ENCODE measurements at places on chromosomes 3 and 15.

- no peak for DNase-seq
Measured at GRCh38 chr3:48656841-48657281, 5.8 kb downstream of the CELSR3 start.

DNA sequence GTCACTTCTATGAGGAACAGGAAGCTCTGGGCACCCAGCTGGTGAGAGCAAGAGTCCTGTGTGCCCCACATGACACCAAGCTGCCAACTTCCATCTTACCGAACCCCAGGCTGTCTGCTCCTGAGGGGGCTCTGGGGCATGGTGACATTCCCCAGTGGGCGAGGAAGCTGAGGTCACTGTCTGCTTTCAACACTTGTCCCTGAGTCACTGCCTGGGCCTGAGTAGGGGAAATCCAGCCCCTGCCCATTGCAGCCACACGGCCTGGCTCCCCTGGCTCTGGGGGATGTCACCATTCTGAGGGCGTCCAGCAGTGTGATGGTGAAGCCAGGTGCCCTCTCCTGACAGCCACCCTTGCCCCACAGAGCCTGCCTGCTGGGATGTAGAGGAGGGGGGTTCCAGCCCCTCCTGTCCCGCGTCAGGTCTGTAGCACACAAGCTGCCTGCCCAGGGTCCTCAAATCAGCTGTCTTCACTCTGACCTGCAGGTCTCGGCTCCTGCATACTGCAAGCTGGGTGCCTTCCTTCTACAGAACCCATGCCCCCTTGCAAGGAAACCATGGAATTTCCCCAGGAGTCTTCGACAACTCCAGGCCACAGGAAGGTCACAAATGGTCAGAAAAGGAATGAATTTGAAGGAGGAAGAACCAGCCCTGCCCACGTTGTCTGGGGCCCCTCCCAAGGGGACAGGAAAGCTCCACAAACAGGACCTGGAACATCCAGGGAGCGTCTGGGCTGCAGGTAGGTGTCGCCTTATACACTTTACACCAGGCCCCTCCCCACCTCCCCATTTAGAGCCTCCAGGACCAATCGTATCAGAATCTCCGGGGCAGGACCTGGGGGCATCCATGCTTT, 69.9 kb upstream of the GATM start:
- no peak for DNase-seq

GRCh38 chr15:48858401-48858800, 19.5 kb upstream of the EID1 start:
- DNase-seq, result no peak

DNA sequence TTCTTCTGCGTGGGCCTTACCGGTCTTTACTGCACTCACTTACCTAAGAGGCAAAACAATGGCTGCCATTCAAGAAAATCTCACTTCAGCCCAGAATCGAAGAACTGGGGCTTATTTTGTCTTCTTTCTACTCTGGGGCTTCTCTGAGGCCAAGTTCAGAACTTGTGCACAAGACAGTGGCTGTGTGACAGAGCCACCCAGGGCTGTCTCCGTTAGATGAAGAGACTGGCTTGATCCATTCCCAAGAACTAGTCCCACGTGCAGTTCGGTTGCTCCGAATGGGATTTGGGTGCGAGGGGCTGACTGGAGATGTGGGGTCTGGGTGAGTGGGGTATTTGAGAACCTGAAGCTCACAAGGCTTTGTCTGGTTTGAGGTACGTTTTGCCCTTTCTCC, 795 bp upstream of the TCF12 start:
- DNase-seq, result no peak

GRCh38 chr3:186923241-186923640, 7.1 kb upstream of the ST6GAL1 start:
- no peak for DNase-seq

DNA sequence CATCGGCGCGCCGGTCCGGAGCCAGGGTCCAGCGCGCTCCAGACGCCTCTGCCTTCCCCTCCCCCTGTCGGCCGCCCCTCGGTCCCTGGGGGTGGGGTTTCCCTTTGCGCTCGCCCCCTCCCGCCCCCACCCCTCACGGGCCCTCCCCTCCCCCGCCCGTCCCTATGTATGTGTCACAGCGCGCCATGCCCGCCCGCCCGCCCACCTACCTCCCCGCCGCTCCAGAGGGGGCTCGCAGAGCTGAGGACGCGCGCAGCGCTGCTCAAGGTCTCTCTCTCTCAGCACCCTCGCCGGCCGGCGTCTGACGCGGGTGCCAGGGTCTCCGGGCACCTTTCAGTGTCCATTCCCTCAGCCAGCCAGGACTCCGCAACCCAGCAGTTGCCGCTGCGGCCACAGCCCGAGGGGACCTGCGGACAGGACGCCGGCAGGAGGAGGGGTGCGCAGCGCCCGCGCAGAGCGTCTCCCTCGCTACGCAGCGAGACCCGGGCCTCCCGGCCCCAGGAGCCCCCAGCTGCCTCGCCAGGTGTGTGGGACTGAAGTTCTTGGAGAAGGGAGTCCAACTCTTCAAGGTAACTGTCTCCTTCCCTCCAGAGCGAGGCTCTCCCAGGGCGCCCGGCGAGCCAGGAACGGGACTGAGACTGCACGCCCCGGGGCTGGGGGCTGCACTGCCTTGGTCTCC, at the start of gene ACAN:
Gene ACAN, plus strand, starts transcription at position 196 of the 679 bp plus-strand sequence. CDS start 32,771 bp downstream, outside the sequence.
- no peak for DNase-seq

DNA sequence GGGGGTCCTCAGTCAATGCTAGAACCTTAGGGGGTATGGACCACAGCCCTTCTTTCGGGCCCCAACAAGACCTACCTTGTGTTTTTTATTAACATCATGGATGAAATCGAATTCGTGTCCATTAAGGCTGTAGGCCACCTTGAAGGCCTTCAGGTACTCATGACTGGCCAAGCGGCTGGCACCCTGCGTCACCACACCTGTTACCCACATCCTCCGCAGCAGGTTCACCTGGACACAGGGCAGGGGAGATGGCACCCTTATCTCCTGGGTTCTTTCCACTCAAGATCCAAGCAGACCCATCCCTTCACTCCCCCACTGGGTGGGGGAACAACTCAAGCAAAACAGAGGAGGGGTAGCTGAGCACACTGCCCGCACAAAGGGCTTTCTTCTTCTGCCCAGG, 6.6 kb downstream of the MFGE8 start:
- DNase-seq, result no peak

DNA sequence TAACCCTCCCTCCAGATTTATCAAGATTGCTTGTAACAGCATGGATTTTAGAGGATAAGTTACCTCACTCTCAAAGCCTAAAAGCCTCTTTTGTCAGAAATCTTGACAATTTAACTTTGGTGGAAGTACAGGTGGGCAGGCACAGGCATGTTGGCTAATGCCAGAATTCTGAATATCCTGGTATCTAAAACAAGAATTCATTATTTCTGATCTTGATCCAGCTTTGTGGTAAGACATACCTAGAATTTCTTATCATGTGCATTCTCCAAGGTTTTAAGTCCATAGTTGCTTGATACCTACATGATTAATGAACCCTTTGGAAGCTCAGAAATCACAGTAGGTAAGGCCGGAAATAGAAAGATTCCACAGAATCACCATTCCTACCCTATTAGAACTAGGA, 109.9 kb upstream of the TTC14 start:
- DNase-seq, result no peak

- no peak for DNase-seq
Measured at GRCh38 chr15:92670621-92671020, 15.0 kb upstream of the FAM174B start.

All from T-helper 2 cell (primary cell).